ENCODE measurements at places on chromosomes 7 and 10.

- DNase-seq, result no peak
Measured at GRCh38 chr10:14653271-14654161, 121.2 kb downstream of the FAM107B start.

DNA sequence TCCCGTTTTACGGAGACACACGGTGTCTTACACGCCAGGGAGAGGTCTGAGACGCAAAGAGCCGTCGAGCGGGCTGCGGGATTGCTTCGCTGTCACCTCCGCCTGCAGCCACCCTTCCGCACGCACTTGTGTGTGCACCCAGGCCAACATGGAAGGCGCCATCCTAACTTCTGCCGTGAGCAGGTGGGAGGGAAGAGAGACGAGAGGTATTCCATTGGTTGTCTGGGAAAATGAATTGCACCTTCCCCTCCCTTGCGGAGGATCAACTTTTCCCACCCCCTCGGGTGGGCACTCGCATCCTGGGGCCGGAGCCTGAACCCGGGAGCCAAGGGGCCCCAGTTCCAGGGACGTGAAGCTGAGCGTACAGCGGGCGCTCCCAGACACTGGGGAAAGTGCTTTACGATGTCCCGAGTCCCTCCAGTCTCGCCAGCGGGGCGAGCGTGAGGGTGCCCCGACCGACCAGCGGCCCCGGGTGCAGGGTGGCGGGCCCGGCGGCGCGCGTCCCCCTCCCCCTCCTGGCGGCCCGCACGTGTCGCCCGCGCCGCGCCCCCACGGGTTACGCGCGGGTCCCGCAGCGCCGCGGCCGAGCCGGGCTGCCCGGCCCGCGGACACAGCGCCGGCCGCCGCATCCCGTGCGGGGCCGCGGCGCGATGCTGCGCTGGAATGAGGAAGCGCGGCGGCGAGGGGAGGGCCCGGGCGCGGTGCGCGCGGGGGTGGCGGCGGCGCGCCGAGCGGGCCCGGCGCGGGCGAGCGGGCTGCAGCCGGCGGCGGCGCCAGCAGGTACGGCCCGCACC is 984 bp upstream of the IKZF1 start:
- peak; percentile 49 for DNase-seq

GRCh38 chr10:70935125-70935625 is 46.8 kb upstream of the PCBD1 start:
- no peak for DNase-seq

DNA sequence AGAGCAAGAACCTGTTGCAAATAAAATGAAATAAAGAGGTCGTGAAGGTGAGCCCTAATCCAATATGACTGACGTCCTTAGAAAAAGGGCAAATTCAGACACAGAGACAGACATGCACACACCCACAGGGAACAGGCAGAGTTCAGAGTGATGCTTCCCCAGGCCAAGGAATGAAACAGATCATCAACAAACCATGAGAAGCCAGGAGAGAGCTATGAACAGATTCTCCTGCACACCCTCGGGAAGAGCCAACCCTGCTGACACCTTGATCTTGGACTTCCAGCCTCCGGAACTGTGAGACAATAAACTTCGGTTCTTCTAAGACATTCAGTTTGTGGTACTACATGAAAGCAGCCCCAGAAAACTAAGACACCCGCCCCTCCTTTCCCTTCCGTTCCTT is 290.4 kb upstream of the KLF6 start:
- no peak for DNase-seq

GRCh38 chr10:17237915-17238444 is 9.9 kb downstream of the VIM start:
- DNase-seq, result no peak

GRCh38 chr7:132541656-132542055 is 34.6 kb downstream of the PLXNA4 start:
- DNase-seq, result no peak

GRCh38 chr7:8592167-8592566 is 158.8 kb downstream of the NXPH1 start:
- DNase-seq, result no peak

DNA sequence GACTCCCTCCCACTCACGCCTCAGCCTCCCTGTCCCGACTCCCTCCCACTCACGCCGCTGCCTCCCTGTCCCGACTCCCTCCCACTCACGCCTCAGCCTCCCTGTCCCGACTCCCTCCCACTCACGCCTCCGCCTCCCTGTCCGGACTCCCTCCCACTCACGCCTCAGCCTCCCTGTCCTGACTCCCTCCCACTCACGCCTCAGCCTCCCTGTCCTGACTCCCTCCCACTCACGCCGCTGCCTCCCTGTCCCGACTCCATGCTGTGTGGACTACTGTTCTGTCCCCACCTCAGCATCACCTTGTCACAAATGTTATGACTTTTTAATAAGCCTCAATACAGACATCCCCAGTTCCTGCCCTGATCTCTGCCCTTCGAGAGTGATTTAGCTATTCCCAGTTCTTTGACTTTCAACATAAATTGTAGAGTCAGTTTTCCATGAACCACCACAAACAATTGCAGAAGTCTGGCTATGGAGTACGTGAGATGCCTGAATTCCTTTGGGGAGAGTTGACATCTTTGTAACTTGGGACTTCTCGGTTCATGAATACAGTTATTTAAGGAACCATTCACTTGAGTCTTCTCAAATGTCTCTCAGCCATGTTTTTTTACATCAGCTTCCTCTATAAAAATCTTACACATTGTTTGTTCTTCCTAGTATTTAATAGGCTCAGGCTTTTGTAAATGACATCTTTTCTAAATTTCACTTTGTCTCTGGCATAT is 71.9 kb downstream of the FOXL3 start:
- no peak for DNase-seq

DNA sequence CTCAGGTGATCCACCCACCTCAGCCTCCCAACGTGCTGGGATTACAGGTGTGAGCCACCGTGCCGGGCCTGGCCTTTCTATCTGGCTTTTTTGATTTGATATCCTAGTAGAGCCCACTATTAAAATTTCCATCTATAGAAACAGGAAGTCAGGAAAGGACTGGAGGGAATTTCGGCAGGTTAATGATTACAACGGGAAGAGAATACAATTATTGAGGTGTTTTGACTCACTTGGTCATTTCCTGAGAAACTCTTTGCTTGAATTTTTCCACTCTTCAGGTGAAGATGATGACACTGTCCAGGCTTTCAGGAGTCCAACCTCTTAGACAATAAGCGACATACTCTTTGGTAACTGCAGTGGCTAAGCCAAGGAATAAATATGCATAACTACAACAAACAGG is 1.1 kb upstream of the MKLN1 start:
- no peak for DNase-seq

DNA sequence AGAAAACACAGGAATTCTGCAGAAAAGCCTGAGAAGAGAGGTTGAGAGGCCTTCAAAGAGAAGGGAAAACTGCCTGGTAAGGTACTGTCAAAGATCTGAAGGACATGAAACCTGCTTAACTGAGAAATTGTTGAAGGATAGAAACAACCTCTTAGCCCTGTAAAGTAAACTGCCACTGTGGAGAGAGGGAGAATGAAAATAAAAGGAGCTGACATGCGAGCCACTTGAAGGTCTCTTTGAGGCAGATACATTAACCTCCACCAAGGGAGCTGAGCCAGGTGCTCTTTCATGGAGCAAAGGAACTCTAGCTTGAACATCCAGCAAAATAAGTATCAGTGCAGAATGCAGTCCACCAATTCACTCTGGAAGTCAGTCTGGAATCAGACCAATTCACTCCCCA is 108.8 kb upstream of the FEZF1 start:
- no peak for DNase-seq

GRCh38 chr10:63528084-63528744 is 7.0 kb downstream of the REEP3 start:
- DNase-seq, result no peak

DNA sequence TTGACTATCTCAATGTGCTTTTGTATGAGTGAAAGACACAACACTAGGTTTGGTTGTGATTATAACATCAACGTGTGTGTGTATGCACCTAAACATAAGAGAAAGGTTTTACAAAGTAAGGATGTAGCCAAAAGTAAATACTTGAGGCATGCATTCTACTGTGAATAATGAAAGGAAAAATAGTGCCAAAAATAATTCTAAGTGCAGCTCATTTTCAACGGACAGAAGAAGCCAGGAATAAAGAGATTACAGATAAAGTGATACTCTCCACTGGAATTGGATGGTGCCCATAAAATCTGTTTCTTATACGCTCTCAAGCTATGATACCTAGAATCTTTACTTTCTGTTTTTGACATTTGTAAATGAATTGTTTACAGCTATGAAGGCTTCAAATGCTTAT is 135.0 kb upstream of the TMEM72 start:
- no peak for DNase-seq

GRCh38 chr10:132504501-132505272 is 32.9 kb upstream of the INPP5A start:
- DNase-seq, result no peak

- DNase-seq, result no peak
Measured at GRCh38 chr7:90681336-90682022, 85.4 kb downstream of the CDK14 start.

DNA sequence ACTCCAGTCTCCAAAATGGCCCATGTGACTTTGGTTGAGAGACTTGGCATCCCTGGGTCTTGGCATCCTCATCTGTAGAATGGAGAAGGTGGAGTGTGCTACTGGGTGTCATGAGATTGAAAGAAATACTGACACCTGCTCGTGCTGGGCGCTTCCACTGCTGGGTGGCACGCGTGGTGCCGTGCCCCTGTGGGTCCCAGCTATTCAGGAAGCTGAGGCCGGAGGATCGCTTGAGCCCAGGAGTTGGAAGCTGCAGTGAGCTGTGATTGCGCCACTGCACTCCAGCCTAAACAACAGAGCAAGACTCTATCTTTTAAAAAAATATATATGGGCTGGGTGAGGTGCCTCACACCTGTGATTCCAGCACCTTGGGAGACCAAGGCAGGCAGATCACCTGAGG is 53.1 kb downstream of the NPTX2 start:
- no peak for DNase-seq

DNA sequence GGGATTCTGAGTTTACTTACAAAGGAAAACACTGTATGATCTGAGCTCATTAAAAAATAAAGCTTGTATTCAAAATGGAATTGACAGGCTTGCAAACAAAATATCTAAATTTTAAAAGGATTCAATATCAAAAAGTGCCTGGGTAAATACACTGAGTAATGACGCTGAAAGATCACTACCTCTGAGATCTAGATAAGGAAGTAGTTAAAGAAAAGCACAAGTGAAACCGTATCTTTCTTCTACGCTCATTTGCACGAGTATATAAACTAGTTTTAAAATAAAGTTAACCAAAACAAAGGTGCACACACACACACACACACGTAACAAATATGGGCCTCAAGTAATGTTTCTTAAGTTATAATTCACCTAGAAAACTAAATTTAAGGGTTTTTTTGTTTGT is 93.4 kb downstream of the SNX13 start:
- DNase-seq, result no peak

- no peak for DNase-seq
Measured at GRCh38 chr10:62584731-62585130, 210.6 kb downstream of the ZNF365 start.

GRCh38 chr7:158075633-158076001 is 512.0 kb downstream of the PTPRN2 start:
- DNase-seq, result no peak

DNA sequence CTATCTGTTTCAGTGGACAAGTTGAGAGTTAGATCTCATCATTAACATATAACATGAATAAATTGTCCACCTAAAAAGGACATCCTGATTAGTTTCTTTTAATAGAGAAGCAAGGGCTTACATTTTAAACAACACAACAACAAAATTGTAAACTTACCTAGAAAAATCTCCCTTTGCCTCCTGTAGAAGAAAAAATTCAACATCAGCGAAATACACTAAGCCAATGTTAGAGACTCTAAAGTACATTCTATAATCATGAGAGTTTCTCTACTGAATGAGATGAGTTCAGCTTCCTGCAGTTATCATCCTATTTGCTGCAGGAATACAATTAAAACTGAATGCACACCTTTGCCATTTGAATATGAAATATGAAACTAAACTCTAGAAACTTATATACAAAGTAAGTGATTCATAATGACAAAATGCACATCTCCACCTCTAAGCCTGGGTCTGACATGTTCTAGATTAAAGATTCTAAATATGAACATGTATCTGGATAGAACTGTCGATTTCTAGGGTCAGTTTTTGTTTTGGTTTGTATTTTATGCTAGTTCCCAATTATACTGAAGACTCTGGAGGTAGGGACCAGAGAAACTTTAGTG is 174.8 kb downstream of the PRPF18 start:
- DNase-seq, result no peak

DNA sequence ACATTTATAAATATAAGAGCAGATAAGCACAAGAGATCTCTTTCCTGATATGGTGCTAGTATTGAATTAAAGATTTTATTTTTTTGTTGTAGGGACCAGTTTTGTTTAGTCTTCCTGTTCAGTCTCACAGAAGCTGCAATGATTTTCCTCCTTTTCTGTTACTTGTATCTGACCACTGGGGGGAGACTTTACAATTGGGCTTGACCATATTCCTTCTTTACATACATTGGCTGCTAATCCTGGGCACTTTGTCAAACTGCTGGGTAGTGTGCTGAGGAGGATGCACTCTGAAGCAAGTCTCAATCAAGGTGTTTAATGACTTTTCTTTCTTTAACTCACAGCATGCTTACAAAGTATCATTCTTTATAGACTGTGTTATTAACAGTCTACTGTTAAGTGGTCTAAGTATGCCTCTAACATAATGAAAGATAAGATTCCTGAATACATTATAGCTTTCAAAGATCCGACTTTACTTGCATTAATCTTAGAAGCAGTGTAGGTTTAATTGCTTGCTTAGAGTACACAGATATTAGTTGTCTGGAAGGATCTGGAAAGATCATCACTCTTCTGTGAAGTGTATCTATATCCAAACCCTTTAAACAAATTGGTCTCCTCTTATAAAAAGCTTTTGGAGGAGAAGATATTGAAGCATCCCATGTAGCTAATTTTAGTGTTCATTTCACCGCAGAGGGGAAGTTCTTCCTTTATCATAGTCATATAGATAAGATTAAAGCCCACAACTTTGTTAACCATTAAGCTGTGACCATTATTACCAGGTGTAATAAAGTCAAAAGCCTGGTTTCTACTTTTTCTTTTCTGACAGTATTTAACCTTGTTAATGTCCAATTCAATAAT is 3.1 kb downstream of the PALS2 start:
- no peak for DNase-seq

DNA sequence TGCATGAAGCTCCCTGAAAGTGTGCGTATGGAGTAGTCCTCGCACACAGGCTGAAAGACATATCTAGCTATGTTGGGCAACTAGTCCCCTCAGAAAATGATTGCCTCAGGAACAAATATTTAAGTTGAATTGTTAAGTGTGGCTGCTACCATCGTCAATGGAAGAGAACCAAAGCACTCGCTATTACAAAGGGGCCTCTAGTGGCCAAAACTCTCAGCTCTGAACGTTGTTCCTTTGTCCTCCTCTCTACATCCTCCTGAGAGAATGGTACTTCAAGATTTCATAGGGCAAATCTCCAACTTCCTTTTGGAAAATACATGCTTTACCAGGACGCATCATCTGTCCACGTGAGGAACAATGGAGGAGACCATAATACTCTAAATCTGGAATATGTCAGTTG is 209.9 kb downstream of the NRG3 start:
- no peak for DNase-seq

- no peak for DNase-seq
Measured at GRCh38 chr10:59257224-59257623, 80.8 kb downstream of the PHYHIPL start.
